SJSA1 (cell line): ENCODE measurements at places on chromosomes 3 and 15. TPM values are rescaled to one million over a fixed set of nuclear protein-coding genes. Genes with fewer than 3 reads are reported as not detected.

The ALS2CL gene
- 0.37 TPM in 1 of 2 replicates, not detected in the other for total RNA-seq

The KLHL6 gene
- total RNA-seq = not detected in 2 replicates

The KBTBD13 gene
- not detected in 2 replicates for total RNA-seq

The HHATL gene
- not detected in 2 replicates for total RNA-seq

The MNS1 gene
- total RNA-seq = 8.4 and 10.1 TPM in 2 replicates

The FBXL22 gene
- 0.18 and 2.1 TPM in 2 replicates for total RNA-seq

The HYAL2 gene
- 27.5 and 41.9 TPM in 2 replicates for total RNA-seq

The AADACL2 gene
- total RNA-seq = not detected in 2 replicates

The MB21D2 gene
- total RNA-seq = 18.0 and 22.5 TPM in 2 replicates

The EPB42 gene
- total RNA-seq = not detected in 2 replicates

The GPR176 gene
- 69.5 and 117 TPM in 2 replicates for total RNA-seq

The SPTSSB gene
- not detected in 2 replicates for total RNA-seq

The CCR8 gene
- total RNA-seq = not detected in 2 replicates

DNA sequence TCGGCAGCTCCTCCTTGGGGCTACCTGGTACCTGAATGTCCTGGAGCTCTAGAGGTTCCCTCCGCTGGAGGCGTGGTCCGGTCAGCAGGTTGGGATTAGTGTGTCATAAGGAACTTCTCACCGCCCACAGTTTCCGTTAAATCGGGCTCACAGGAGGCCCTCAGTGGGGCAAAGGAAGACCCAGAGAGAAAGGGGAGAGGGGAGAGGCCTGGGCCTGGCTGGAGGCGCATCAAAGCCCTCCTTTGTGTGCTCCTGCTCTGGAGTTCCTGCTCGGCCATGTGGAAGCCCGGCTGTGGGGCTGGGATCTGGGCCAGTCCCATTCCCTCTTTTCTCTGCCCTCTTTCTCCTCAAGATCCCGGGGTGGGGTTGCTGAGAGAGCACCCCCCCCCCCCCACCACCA is at the start of gene RLBP1:
Gene RLBP1, minus strand, starts transcription at position 37 of the 400 bp plus-strand sequence. CDS start 2,604 bp downstream, outside the sequence.
- no peak for DNase-seq

DNA sequence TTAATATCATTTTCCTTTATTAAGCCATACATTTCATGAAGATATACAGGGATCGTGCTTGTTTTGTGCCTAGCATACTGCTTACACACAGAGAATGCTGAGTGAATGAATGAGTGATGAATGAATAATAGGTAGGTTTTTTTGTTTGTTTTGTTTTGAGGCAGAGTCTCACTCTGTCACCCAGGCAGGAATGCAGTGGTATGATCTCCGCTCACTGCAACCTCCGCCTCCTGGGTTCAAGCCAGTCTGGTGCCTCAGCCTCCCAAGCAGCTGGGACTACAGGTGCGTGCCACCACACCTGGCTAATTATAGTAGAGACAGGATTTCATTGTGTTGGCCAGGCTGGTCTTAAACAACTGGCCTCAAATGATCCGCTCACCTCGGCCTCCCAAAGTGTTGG is 400.0 kb downstream of the ROBO1 start:
- no peak for DNase-seq

GRCh38 chr15:63531586-63531985 is 27.2 kb downstream of the USP3 start:
- DNase-seq = no peak

- no peak for DNase-seq
Observed at GRCh38 chr15:79474252-79474651, 42.1 kb downstream of the MINAR1 start.

DNA sequence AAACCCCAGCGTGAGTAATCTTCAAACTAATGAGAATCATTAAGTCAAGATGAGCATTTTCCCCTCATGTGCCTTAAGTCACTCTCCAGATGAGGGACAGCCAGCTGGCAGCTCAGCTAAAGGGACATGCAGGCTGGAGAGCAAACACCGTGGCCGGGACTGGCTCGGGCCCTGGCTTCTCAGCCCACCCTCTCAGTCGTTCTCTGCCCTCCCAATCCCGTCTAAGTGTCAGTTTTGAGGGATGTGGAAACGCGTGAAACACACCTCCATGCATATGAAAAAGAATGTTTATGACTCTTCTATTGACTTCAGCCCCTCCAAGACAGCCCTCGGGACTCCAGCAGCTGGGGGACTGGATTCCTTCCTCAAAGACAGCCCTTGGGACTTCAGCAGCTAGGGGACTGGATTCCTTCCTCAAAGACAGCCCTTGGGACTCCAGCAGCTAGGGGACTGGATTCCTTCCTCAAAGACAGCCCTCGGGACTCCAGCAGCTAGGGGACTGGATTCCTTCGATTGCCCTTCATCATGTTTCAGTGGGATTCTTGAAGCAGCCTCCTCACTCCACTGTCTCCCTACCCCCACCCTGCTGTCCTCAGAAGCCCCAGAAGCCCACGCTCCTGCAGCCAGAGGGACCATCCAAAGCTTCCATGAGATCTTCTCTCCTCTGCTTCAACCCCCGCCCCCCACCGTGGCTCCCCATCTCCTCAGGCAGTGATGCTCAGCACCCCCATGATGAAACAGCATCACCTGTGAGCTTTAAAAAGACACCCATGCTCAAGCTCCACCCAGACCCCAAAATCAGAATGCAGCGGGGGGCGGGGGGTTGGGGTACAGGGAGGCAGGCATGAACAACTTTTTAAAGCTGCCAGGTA is 228.9 kb downstream of the XXYLT1 start:
- no peak for DNase-seq

DNA sequence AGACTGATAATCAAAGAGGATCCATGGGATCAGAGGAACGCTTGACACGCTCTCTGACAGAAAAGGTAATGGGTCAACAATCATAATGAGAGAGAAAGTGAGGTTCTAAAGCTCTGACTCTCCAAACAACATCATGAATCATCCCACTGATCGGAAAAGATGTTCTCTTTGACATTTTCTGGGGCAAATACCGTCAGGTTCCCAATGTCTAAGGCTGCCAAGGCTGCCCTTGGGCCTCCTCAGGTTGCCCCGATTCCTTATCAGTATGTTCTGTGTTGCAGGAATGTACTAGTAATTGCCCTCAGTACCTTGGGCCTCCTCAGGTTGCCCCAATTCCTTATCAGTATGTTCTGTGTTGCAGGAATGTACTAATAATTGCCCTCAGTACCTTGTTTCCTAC is 60.9 kb downstream of the NPTN start:
- no peak for DNase-seq

DNA sequence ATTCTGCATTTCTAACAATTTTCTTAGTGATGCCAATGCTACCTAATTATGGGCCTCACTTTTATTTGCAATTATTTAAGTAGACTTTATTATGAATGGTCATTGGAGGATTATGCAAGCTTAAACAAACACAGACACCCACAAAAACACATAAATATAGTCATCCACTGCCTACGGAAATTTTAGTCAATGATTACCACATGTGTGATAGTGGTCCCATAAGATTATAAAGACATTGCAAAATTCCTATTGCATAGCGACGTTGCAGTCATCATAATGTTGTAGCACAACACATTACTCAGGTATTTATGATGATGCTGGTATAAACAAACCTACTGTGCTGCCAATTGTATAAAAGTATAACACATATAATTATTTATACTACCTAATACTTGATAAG is 247.8 kb upstream of the ALCAM start:
- no peak for DNase-seq

DNA sequence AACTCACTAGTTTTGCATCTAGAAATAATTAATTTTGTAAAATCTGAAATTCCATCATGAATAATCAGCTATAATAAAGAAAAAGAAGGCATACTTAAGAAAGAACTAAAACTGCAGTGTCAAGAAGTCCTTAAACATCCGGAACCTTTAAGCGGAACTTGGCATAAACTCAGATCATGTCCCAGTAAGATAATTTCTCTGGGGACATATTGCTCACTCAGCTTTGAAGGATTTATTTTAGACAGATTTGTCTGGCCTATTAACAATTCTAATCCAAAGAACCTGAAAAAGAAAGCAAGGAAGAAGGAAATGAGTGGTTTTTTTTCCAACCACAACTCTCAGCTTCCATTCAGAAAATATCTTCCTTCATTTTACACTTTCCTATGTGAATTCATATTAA is 850.3 kb downstream of the ROBO1 start:
- no peak for DNase-seq

GRCh38 chr3:151979906-151980305 is 106.5 kb downstream of the SUCNR1 start:
- DNase-seq = no peak

DNA sequence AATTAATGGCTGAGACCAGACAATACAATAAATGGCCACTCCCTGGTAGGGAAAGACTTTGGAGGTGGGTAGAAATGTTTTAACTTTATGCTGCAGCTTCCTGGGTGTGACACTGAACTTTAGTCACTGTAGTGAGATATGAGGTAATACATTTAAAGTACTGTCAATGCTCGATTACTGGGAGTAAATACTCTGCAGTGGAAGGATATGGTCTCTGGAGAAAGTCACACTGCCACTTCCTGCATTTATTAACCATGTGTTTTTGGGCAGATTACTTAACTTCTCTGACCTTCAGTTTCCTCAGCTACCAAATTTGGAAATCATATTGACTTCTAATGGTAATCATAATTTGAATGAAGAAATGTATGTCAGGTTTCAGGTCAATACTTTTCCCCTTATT is 317.1 kb upstream of the TGFBR2 start:
- DNase-seq = no peak

DNA sequence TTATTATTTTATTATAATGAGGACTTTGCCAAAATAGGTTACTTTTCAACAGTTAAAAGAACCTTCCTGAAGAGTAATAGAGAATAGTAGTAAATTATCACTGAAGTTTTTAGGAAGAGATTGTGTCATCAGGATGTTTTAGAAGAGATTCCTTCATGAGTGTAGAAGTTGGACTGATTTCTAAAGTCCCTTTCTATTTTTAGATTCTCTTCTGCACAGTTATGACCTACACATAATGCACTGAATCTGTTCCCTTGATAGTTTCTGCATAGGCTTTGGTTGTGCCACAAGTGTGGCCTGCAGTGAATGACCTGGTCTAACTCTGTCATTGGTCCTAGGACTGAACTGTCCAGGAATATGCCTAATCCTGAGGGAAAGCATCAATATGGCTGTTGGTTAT is 23.9 kb downstream of the SLC35A5 start:
- no peak for DNase-seq

DNA sequence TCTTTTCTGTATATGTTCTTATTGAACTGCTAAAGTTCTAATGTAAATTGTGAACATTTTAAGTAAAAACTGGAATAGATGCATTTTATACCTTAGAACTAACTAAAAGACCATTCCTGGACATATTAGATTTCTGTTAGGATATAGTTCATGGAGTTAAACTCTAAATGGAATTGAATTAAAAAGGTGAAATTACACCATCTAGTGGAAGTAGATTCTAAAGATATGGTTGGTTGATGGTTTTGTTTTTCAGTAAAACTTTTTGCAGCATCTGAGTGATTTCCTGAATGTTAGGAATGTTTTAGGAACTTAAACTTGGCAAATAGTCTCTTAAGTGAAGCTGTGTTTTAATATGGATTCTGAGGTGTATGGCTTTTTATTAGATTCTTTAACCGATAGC is 96.8 kb downstream of the SLMAP start:
- DNase-seq = no peak

DNA sequence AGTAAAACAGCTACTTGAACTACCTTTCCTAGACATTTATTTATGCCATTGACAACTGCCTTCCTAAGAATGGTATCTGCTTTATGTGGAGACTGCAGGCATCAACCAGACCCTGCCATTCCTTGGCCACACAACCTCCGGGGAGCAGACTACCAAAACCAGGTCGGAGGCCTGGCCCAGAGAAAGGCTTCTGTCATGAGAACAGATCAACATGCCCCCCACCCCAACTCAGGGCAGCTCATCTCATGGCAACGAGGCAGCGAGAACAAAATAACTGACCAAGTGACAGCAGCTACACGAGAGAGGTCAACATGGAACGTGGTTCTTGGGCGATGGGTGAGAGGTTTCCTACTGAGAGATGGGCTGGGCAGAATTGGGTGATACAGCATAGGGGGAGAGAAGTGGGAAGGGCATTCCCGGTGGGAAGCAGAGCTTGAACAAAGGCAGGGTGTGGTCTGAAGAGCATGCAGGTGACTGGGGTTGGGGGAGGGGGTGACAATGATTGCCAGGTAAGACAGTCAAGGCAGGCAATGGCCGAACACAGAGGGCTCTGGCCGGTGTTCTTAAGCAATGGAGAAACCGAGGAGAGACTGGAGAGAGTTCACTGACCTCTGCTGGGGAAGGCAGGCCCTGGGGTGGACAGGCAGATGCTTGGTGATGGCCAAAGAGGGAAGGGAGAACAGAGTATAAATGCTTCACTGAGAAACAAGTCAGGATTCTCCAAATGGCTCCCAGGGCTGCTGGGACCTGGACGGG is 33.9 kb downstream of the CCDC12 start:
- no peak for DNase-seq

- no peak for DNase-seq
Observed at GRCh38 chr3:135966962-135967274, 1.4 kb downstream of the PPP2R3A start.

DNA sequence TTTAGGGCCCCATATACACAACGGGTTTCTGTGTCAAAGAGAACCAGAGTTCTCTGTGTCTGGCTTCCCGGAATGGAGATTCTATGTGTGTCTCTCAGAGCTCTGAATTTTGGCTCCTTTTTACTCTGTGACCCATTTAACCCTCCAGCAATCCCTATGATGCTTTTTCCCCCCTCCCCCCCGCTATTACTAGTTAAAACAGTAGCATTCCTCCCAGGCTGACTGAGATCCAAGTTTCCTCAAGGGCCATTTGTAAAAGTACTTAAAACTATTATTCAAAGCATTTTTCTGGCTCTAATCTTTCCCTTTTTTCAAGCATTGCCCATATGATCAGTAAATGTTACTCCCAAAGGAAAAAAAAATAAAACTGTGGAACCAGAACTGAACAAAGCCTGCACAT is 6.6 kb upstream of the STAC start:
- DNase-seq = no peak

DNA sequence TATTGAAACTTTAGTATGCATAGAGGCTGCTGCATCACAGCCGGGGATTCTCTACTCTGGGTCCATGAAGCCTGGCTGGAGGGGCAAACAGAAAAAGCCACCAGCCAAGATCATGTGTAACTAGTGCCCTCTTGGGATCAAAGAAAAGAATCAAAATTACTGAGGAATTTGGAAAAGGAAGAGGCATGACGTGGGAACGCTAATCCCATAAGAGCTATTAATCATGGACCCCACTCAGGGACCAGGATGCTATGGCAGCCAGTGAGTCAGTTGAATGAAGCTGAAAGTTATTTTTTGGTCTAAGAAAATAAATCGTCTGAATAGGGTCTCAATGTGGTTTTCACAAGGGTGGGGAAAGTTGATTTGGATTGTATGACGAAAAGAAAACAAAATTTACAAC is 1165.1 kb downstream of the ROBO2 start:
- peak; percentile 72 for DNase-seq

GRCh38 chr3:114872050-114872449 is 275.0 kb downstream of the ZBTB20 start:
- no peak for DNase-seq
